ENCODE measurements at places on chromosomes 11 and 22. TPM values are rescaled to one million over a fixed set of nuclear protein-coding genes. Genes with fewer than 3 reads are reported as not detected.

The IL17RA gene
- 4.6 TPM for polyA plus RNA-seq

The F2 gene
- not detected for polyA plus RNA-seq

GRCh38 chr11:117143390-117143789 lies 697 bp upstream of the PAFAH1B2 start:
- DNase-seq = peak; percentile 58

DNA sequence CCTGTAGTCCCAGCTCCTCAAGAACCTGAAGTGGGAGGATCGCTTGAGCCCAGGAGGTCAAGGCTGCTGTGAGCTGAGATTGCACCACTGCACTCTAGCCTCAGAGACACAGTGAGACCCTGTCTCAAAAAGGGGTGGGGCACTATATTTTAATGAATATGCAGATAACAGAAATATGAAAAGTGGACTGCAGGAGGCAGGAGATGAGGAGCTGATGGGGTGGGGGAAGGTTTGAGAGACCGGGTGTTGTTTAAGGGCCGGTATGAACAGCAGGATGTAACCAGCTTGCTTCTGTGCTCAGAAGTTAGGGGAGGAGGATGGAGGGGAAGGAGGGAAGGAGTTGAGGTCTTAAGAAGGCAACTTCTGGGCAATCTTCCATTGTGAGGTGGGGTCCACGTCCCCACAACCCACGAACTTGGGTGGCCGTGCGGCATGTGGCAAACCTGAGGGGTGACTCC lies 1.3 kb upstream of the B4GALNT4 start:
- DNase-seq = no peak

- DNase-seq = no peak
Observed at GRCh38 chr11:117959438-117960149, 26.6 kb upstream of the IL10RA start.

DNA sequence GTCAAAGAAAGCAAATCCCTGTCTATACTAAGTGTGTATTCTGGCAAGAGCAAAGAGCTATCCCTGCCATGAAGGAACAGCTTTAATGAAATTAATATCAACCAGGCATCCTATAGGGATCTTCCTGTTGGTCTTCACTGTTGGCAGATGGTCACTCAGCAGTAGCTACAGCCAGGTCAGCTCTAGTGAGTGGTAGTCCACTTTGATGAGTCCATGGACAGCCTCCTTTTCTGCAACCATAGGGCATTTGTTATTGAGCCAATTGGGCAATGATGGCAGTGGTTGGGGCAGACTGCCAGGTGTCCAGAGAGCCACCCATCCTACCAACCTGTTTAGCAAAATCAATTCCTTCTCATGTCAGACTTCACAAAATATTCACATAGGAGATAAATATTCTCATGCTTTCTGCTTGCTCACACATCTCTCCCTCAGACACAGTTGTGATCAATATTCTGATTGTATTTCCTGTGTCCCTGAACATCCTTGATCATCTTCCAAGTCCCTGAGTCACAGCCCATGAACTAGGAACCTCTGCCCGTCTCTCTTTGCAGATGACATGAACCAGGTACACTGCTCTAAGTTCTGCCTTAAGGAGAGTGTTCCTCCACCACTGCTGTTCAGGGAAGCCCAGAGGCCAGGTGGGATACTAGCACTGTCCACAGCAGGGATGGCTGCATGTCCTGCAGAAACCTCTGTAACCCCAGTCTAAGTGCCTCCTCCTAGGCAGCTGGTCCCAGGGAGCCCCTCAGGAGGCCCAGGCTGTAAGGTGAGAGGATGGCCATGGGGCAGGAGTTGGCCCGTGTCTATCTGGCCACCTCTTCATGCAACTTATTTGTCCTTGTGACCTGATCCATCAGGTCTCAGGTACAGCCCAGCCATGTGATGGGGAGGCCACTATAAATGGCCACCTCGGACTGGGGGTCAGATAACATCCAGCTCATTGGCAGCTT lies 74.2 kb upstream of the IGLL5 start:
- DNase-seq = no peak

DNA sequence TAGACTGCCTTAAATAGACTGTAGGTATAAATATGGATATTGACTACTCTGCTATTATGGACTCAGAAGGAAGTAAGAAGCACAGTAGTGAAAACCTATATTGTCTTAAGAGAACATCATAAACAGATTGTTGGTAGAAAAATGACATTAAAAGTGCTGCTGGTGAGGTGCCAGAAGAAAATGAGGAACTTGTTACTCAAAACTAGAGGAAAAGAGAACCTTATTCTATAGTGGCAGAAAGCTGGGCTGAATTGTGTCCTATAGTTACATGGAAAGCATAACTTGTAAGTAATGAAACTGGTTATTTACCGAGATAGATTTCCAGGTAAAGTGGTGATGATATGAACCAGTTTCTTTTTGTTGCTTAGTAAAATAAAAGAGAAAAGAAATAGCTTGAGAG lies 109.7 kb upstream of the CTSC start:
- DNase-seq = no peak

GRCh38 chr11:72589802-72590761 lies 84.1 kb downstream of the PDE2A start:
- peak; percentile 75 for DNase-seq

DNA sequence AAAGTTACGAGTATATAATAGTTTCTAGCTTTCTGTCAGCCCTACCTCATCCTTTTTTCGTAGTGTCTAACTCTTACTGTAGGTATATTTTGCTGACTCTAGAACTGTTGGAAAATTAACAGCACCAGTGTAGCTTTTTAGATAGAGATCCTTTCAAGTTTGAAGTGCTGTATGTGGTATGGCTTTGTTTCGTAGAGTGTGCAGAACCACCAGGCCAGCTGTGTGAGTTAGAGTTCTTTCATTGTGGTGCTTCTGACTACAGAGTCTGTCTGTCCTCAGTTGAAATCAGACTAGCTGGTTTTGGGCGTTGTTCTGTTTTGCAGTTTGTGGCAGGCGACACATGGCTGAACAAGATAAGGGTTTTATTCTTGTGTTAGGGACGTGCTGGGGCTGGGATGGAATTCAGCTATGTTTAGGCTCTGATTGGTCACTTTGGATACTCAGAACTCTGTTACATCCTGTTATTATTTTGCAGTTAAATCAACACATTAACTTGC lies 3.2 kb downstream of the ARHGEF12 start:
- peak; percentile 67 for DNase-seq

DNA sequence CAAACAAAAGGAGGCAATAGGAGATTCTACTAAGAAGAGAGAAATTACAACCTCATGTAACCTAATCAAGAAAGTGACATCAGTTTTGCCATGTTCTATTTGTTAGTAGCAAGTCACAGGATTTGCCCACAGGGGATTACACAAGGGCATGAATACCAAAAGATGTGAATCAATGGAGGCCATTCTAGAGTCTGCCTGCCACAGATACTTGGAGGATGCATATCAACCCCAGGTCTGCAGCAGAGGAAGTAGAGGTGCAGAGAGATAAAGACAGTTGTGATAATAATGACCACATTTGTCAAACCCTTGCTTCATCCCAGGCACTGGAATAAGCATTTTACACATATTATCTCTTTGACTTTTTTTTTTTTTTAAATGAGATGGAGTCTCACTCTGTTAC lies 2.4 kb upstream of the ASCC2 start:
- DNase-seq = no peak

- no peak for DNase-seq
Observed at GRCh38 chr11:23364076-23364475, 503.8 kb upstream of the CCDC179 start.

DNA sequence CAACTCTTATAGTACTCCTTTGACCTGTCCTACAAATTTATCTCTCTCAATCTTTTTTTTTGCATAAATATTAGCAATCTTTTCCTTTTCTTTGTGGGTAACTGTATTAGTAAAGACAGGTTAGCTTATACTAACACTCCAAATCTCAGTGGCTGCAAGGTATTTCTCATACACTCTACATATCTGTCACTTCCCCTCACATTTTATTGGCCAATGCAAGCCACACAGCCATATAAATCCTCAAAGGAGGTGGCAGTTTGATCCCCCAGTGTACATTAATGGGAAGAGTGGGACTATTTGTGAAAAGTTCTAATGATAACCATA lies 42.6 kb upstream of the EED start:
- no peak for DNase-seq

DNA sequence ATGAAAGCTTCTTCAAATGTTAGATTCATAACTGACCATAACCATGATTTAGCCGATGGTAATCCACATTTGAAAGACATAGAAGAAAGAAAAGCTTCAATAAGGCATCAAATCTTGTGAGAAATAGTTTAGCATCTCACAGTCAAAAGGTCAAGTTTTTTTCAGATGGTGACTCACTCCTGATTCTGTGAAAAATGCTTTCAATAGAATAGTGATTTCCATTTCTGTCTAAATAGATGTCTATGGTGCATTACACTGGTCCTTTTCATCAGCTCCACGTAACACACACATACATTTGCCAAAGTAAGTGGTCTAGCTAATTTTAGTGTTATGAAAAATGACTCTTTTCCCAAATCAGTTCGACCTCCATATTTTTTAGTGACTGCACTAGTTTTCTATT lies 139.2 kb downstream of the LRRC4C start:
- DNase-seq = no peak

- no peak for DNase-seq
Observed at GRCh38 chr22:46251266-46251665, 1.2 kb upstream of the CDPF1 start.

GRCh38 chr11:61144511-61145179 lies 16.6 kb downstream of the VPS37C start:
- no peak for DNase-seq
